ENCODE measurements at places on chromosomes 5 and 9.

- DNase-seq = no peak
These were observed 107.8 kb upstream of the IL12B start for GRCh38 chr5:159438092-159438491.

- no peak for DNase-seq
These were observed 248.2 kb downstream of the EFNA5 start for GRCh38 chr5:107422494-107422893.

DNA sequence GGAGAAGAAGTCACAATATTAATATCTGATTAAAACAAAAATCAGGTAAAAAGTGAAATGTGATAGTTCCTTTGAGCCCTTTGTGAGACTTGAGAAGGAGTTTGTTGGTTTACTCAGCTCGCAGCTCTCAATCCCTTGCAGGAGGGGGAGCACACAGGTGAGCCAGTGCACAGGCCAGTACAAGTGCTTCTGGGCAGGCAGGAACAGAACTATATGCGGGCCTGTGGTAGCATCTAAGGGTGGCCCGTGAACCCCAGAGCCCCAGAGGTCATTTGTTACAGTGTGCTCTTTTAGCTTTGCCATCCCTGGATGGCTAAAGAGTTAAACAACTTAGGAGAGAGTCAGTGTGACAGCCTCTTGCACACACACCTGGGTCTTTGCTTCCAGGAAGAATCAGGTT is 215.3 kb upstream of the EDIL3 start:
- no peak for DNase-seq

- no peak for DNase-seq
These were observed 46.5 kb downstream of the EBF1 start for GRCh38 chr5:159053216-159053615.

- DNase-seq = peak; percentile 58
These were observed 36.0 kb downstream of the RCL1 start for GRCh38 chr9:4828761-4829160.

DNA sequence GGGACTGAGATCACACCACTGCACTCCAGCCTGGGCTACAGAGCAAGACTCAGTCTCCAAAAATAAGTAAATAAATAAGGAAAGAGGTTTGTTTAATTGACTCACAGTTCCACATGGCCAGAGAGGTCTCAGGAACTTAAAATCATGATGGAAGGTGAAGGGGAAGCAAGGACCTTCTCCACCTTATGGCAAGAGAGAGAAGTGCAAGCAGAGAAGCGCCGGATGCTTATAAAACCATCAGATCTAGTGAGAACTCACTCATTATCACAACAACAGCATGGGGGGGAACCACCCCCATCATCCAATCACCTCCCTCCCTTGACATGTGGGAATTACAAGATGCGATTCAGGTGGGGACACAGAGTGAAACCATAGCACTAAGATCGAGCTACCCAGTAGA is 22.8 kb upstream of the RGMB start:
- DNase-seq = peak; percentile 52

- peak; percentile 40 for DNase-seq
These were observed 352.1 kb downstream of the MLLT3 start for GRCh38 chr9:20270161-20270560.

DNA sequence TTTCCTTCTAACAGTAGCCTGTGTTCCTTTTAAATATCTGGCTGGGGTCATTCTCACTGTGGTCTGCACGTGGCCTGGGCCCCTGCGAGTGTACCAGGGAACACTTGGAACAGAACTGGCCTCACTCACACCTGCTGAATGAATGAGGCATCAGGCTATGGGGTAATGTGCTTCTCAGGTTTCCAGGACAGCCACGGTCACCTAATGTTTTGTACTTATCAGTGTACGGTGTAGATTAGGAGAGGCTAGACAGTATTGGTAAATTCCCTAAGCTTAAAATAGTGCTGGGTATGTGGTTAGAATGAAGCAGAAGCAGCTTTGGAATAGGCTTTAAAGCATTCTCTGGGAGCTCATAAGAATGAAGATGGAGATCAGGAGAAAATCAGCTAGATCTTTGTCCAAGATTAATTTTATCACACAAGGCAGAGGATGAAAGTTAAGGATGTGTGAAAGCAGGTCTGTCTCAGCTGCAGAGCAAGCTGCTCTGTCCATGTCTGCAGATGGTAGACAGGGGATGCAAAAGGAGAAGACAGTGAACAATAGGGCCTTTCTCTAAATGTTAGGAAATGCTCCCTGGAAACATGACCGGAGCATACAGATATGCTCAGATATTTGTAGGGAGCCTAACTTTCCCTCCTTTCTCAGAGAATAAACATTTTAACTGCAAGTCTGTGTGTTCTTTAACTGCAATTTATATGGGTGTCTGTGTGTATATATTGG is 267.5 kb downstream of the NR3C1 start:
- no peak for DNase-seq

DNA sequence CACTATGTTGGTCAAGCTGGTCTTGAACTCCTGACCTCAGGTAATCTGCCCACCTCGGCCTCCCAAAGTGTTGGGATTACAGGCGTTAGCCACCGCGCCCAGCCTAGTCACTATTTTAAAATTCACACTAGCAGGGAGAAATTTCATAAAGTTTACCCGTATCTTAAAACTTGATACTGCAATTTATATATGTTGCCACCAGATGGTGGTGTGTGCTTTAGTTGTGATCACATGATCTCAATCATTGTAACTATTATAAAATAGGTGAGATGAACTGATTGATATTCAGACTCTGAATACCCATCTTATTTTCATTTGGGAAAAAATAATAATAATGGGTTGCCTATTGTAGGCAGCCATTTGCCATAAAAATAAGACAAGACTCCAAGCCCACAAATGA is 1330.4 kb upstream of the WWC1 start:
- peak; percentile 2 for DNase-seq

GRCh38 chr9:115164511-115164974 is 46.6 kb upstream of the TNC start:
- peak; percentile 46 for DNase-seq

GRCh38 chr5:154713615-154714125 is 41.5 kb upstream of the LARP1 start:
- peak; percentile 14 for DNase-seq

DNA sequence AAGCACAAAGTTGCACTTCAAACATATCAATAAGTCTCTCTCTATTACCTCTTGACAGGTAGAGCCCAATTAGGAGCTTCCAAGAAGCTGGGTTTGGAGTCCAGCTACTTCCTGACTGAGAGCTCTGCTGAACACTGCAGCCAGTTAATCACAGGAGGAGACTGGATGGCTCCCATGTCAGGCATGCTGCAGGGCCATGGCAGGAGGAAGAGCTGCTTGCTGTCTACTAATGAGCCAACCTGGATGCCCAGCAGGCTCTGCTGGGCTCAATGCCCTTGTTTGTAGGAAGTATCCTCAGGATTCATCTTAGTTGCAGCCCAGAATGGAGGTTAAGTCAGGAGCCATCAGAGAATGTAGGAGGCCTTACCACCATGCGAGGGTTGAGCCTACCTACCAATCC is 91.9 kb downstream of the TMEM215 start:
- no peak for DNase-seq

- DNase-seq = peak; percentile 85
These were observed 15.6 kb downstream of the DNM1 start for GRCh38 chr9:128218518-128219389.

- no peak for DNase-seq
These were observed 125.8 kb downstream of the DTWD2 start for GRCh38 chr5:118862596-118862995.

DNA sequence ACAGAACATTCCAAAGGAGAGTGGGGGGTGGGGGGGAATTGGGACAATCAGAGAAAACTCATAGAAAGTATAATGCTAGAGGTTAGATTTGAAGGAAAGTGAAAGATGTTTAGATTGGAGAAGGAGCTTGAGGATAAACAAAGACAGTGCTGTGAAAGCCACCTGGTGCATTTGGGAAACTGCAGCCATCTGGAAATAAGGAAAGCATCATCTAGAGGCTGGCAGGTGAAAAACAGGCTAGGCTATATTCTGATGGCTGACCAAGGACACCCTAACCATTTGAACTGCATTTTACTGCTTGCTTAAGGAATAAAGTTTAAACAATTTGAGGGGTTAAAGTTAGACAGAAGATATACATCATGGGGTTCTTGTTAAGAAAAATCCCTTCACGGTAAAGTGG is 296.4 kb downstream of the CETN3 start:
- DNase-seq = no peak

DNA sequence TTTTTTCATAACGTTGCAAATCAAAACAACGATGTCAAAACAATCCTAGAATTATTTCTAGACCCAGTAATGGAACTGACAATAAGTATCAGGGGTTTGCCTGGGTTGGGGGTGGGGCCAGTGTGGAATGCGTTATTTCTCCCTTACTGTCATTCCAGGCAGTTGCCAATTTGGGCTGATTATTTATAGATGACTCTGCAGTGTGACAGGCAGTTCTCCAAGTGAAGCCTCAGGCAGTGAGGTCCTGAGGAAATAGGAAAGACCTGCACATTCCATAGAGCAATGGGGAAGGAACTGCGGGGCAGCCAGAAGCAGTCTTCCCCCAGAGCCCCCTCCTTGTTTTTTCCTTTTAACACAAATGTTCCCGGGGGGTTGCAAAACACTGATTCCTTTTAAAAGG is 179.0 kb downstream of the YTHDC2 start:
- DNase-seq = no peak

GRCh38 chr9:77013932-77014596 is 5.4 kb upstream of the FOXB2 start:
- DNase-seq = no peak

DNA sequence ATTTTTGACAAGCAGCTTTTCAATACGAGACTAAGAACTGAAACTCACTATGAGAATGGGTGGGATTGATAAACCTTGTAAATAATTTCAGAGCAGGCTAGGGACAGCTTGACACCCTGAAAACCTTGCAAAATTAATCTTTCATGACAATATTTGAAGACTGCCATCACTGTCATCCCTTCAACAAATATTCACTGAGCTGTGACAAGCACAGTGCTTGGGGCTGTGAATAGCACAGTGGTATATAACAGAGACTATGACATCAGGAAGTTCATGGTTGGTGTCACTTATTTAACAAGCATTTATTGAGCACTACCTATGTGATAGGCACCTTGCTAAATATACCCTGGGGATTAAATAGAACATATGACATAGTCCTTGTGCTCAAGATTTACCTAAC is 741.0 kb upstream of the RIOK2 start:
- DNase-seq = no peak

- DNase-seq = no peak
These were observed 29.1 kb upstream of the IRX4 start for GRCh38 chr5:1911773-1912235.

- DNase-seq = no peak
These were observed 35.3 kb upstream of the IQGAP2 start for GRCh38 chr5:76367623-76368371.

GRCh38 chr5:32042551-32042961 is 131.6 kb downstream of the GOLPH3 start:
- no peak for DNase-seq

DNA sequence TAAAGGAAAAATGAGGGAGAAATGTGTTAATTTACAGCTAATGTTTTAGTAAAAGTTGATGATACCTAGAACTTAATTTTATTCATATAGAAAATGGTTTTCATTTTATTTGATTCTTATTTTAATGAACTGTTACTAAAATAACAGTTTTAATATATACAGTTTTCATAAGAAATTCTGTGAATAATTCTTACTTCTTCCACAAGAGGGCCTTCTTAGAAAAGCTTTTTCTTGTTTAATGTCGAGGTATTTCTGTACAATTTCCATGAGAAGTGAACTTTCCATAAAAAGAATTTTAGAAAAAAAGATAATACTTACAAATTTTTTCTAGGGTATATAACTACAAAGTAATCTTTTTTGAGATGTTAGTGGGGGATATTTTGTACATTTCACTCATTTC is 73.9 kb downstream of the KLF9 start:
- peak; percentile 70 for DNase-seq

DNA sequence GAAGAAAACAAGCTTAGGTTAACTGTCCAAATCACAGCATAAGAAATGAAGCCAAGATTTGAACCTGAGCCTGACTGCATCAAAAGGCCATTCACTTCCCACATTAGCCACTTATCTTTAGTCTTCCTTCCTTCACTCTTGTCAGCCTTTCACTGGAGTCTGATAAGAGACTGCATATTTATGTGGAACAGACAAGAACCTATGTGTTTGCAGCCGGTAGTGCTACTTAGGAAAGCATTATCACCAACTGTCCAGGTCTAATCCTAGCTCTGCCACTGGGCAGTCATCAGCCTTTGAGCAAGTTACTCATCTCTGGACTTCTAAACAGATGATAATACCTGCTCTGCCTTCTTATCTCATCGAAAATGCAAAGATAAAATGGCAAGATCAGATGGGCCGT is 12.1 kb upstream of the ATP6V0E1 start:
- DNase-seq = no peak

DNA sequence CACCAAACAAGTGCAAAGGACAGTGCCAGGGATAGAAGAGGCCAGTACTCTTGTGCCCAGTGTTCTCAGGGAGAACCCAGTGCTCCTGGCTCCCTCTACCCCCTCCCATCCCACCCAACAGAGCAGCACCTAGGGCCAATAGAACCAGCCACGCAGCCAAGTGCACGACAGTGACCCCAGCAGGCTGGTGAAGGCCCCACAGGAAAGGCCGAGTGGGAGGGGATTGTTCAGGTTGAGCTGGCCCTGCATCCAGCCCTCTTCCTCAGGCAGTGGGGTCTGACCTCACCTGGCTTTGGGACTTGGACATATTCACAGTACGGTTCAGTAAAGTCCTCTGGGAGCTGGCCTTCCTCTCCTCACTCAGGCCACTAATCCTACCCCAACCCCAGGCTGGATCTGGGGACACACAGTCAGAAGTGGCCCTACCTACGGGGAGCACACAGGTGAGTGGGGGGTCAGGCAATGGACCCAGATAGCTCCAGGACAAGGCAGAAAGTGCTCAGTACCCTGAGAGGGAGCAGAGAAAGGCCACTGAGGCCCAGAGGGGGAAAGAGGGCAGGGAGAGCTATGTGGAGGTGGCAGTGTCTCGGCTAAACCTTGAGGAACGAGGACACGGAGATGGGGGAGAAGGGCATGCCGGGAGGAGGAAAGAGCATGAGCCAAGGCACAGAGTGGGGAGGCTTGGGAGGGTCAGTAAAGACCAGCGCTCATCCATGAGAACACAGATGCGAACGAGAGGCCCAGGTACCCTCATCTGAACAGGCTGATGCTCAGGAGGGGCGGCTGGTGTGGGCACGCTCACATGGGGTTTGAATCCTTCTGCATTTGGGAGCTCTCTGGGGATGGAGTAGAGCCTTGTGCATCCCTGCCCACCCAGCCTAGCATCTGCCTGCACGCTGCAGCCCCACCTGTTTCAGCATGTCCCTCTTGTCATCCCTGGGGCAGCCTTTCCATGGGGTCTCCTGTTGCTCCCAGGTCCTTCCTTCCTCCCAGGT is 25.6 kb downstream of the POLR1E start:
- DNase-seq = no peak

GRCh38 chr9:77028478-77028877 is 9.0 kb downstream of the FOXB2 start:
- no peak for DNase-seq

- DNase-seq = no peak
These were observed 10.0 kb upstream of the CAST start for GRCh38 chr5:96651948-96652753.

- DNase-seq = no peak
These were observed 14.2 kb downstream of the ABHD17B start for GRCh38 chr9:71896761-71897160.
